ENCODE measurements at places on chromosomes 2 and 18. TPM values are rescaled to one million over a fixed set of nuclear protein-coding genes. Genes with fewer than 3 reads are reported as not detected.

DNA sequence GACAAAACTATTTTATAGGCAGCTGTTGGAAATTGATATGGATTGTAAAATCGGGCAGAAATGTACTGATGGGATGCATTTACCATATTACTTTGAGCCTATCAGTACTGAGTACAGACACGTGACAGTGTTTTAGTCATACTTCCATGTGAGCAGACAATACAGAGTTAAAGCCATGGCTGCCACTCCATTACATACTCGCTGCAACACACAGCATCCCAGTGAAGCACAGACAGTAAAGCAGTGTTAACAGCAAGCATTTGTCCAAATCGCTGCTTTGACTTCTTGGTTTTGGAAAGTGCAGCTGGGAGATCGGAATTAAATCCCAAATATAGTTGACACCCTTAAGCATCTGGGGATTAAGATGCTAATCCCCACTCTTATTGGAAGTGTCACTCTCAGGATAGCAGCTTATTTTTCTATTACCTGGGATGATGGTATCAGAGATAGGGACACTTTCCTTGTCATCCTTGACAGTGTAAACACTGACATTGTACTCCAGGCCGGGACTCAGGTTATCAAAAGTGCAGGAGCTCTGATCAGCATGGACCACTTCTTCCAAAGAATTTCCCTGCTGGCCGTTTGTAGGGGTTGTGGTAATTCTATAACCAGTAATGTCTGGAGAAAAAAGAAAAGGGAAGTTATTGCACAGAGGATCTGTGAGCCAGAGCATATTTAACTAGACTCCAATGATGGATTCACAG, 41.6 kb downstream of the FN1 start:
- DNase-seq: no peak

GRCh38 chr2:99278793-99279291, 22.2 kb downstream of the LYG1 start:
- no peak for DNase-seq

GRCh38 chr2:70620020-70620419, 66.4 kb upstream of the TGFA start:
- no peak for DNase-seq

DNA sequence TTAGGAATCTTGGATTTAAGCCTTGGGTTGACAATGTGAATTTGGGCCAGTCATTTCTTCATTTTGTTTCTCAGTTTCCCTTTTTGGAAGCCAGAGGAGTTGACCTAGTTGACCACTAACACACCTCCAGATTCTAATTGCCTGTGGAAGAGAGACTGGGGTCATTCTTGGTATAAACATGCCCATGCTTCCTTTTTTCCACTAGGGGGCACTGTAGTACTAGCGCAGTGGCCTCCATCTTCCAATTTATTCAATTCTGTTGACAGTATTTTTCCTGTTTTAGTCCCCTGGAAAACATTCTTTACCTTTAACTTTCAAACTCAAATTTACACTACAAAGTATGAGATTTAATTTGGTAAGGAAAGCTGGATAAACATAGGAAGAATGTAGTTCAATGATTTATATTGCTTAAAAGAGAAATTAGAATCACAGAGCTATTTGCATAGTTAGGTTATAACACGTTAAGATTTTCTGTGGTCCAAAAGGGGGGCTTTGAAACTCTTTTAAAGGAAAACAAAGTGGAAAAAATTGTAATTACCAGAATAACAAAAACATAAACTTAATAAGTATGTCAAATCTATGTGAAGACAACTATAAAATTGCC, 57.5 kb upstream of the AGPS start:
- DNase-seq: no peak

DNA sequence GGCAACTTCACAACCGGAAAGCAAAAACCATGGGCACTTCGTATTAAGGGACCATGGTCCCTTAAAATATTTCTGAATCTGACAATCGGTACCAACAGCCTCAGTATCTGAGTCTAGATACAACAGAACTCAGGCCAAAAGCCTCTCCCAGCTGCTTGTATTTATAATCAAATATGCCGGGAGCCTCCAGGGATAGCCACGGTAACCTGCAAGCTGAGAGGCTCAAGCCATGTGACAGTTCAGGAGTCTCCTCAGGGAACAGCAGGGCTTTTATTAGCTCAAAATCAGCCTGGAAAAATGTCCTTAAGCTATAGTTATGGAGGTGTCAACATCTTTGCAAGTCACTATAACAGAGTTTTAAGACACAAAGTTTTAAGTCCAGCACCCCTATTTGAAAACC, 352.8 kb upstream of the GYPC start:
- DNase-seq: no peak

DNA sequence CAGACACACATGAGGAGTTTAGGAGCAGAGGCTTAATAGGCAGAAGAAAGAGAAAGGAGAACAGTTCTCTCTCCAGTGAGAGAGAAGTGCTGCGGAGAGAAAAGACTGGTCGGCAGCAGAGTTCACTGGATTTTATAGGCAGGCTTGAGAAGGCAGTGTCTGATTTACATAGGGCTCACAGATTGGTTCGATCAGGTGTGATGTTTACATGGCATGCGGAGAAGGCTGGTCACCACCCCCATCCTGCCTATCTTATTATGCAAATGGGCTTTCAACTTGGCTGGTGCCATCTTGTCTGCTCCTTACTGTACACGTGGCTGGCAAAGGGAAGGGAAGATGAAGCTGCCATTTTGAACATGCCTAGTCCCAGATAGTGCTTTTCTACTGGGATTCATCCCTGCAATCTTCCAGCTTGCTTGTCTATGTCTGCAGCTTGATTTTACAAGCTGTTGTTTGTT, 113.4 kb downstream of the AP1S3 start:
- no peak for DNase-seq

DNA sequence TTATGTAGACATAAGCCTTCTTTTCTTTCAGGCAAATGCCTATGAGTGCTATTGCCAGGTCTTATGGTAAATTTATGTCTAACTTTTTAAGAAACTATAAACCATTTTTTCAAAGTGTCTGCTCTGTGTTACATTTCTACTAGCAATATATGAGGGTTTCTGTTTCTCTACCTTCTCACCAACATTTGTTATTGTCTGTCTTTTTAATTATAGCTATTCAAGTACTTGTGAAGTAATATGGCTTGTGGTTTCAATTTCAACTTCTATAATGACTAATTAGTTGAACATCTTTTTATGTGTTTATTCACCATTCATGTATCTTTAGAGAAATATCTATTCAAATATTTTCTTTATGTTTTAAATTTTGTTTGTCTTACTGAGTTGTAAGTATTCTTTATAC, 213.1 kb upstream of the MC4R start:
- DNase-seq: no peak

DNA sequence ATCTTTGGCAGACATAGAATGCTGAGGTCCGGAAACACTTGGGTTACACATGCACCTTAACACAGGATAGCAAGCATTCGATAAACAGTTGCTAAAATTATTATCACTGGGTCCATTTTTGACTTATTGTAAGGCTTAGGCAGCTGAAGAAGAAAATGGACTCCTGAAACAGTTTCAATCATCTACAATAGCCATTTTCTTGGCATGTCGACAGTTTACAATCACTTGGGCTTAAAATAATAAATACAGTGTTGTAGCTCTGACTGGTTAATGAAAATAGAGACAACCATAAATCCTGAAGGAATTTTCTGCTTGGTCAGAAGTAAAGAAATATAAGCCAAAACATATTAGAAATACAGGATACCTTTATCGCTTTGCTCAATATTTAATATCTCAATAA, 169.2 kb downstream of the XIRP2 start:
- no peak for DNase-seq

DNA sequence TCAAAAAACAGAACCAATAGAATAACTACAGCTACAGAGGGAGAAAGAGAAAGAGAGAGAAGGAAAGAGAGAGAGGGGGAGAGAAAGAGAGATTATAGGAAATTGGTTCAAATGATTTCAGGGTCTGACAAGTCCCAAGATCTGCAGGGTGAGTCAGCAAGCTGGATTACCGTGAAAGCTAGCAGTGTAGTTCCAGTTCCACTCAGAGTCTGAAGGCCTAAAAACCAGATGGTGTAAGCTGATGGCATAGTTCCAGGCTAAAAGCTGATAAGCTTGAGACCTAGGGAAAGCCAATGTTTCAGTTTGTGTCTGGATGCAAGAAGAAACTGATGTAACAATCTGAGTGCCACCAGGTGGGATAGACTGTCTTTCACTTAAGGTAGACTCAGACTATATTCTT, 397.7 kb downstream of the TRIB2 start:
- DNase-seq: no peak

DNA sequence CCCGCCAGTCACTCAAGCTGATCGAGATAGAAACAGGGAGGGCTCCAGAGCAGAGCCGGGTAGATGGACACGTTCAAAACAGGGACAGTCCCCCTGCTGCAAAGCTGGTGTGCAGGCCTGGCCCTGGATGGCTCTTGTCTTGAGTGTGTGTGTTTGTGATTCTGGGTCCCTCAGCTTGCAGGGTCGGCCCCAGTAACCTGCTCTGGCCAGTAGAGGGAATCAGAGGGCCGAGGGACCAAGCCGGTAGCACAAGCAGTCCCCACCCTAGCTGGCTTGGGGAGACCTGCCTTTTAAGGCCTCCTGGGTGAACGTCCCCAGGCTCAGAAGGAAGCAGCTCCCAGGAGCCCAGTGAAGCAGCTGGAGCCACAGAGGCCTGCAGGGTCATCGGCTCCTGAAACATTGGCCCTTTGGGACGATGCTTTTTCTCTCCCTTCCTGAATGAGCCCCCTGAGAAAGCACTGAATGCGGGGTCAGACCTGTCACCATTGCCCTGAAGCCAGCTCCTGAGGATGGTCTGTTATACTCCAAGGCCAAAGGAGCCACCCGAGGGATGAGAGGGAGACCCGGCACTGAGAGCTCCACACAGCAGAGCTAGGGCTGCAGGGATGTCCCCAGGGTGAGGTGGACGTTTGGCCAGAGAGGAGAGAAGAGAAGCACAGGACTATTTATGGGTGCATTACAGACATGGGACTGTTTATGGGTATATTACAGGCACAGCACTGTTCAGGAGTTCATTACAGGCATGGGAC, 15.4 kb upstream of the MLPH start:
- no peak for DNase-seq

- no peak for DNase-seq
Observed at GRCh38 chr18:13726972-13727331, 479 bp downstream of the RNMT start.

- no peak for DNase-seq
Observed at GRCh38 chr18:7691206-7691605, 124.1 kb downstream of the PTPRM start.

DNA sequence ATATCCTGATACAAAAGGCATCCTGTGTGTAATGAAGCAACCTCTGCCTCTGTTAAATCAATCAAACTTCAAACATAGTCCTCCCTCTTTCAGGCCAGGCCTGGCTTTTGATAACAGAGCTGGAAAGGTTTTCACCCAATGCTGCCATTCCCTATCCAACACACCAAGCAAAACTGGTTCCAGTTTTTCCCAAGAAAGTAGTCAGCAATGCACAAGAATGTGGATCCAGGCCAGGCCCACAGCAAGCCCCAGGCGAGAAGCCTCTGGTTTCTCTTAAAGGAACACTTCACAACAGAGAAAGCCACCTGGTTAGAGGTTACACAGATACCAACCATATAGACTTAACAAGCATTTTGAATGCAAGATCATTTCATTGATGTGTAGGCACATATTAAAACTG, 49.2 kb upstream of the CCDC150 start:
- DNase-seq: no peak

GRCh38 chr2:240896394-240896793, 438 bp upstream of the MAB21L4 start:
- no peak for DNase-seq

DNA sequence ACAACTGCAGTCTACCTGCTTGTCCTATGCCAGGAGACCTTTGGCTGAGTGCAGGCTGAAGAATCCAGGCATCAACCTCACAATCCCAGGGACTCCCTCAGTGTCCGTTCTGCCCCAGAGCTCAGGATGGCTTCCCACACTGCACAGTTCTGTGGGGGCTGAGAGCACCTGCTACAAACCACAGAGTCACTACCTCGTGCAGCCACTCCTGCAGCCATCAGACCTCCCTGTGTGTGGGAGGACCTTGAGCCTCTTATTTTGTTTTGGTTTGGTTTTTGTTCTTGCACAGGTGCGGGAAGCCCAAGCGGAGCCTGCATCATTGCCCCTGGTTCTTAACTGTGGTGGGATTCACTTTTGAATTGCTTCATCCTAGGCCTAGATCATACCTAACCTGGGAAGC, 31.0 kb downstream of the NAT8 start:
- DNase-seq: no peak

GRCh38 chr18:51089691-51090090, 59.7 kb downstream of the SMAD4 start:
- DNase-seq: no peak

DNA sequence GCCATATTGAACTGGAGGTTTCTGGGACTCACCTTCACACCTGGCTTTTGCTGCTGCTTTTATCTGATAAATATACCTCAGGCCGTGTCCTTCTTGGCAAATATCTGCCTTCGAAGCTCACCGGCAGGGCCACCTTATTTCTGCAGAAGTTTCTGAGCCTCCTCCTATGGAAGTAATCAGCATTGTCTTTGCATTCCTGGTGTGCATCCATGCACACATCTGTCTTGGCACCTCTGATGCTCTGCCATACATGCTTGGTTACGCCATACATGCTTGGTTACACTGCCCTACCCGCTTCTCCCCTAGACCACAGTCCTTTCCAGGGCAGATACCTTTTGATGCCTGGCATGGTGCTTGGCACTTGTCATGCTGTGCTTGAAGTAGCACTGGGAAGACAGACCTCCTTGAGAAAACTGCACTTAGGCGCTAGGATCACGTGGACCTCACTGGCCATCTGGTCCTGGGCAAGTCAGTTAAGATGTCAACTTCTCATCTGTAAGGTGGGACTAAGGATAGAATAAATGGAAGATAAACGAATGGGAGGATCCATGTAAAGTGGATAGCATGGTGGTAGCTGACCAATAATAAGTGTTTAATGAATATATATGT, 66.8 kb downstream of the ZNF236 start:
- DNase-seq: no peak

DNA sequence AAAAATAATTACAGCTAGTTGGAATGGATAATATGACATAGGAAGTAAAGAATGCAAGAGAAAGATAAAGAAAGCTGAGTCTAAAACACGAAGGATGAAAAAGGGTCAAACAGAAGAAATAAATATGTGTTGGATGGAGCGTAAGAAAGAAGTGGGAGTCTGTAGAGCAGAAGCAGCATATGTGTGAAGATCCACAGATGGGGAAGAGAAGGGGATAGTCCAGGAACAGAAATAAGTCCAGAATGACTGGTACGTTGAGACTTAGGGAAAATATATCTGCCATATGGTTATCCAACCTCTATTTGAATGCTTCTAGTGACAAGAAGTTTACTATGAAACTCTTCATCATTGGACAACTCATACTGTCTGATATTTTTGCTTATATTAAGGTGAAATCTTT, 18.0 kb downstream of the ABCA12 start:
- DNase-seq: no peak

GRCh38 chr2:198890490-198890889, 567.2 kb downstream of the SATB2 start:
- no peak for DNase-seq

- DNase-seq: no peak
Observed at GRCh38 chr2:16126517-16127275, 186.3 kb downstream of the MYCN start.

Gene HJURP
- not detected for total RNA-seq

Gene VWC2L
- total RNA-seq: not detected

Gene SERPINB7
- total RNA-seq: not detected

Gene GPR39
- total RNA-seq: 0.64 TPM

Gene LINC00305
- not detected for total RNA-seq

Gene FZD7
- 32.5 TPM for total RNA-seq

Gene GRB14
- total RNA-seq: 1.1 TPM

Gene PRKAG3
- not detected for total RNA-seq

Gene LCT
- not detected for total RNA-seq

Gene CCBE1
- total RNA-seq: 0.32 TPM

Gene C2orf78
- not detected for total RNA-seq

Gene NLRC4
- 2.3 TPM for total RNA-seq

Gene MAP3K19
- total RNA-seq: not detected

Gene SERPINB3
- total RNA-seq: 0.21 TPM

Data from ascending aorta (tissue), 2 donors.